ENCODE measurements at places on chromosomes 1 and 21.

DNA sequence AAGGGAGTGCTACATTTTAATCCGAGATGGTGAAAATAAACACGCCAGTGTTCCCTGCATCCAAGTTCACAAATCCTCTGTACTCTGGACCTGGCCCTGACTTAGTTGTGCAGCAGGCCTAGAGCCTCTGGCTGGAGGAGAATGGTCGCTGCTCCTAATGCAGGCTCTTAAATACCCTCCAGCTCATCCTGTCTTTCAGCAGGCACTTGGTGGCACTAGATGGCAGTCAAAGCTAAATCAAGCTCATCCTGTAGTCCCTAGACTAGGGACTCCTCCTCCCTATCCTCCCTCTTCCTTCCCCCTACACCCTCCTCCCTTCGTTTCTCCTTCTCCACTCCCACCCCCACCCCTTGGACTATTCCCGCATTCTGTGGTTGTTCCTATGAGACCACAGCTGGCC, 41.6 kb upstream of the MTR start:
- no peak for DNase-seq

DNA sequence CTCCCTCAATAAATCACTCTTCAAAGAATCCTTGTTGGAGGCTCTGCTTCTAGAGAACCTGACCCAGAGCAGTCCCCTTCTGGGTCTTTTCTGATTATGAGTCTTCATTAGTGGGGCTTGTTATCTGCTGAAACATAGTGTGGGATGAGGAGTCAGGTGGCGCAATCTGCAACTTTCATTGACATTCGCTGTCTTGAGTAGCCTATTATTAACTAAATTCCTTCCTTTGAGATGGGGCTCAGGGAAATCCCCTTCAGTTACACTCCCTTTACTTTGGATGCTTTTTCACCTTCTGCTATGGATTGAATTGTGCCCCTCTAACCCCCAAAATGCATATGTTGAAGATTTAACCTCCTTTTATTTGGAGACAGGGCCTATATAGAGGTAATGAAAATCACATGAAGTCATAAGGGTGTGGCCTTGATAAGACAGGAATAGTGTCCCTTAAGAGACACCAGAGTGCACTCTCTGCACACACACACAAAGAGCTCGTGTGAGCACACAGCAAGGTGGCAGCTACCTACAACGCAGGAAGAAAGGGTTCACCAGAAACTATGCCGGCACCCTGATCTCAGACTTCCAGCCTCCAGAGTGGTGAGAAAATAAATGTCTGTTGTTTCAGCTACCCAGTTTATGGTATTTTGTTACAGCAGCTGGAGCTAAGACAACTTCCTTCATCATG, 19.5 kb downstream of the DIO1 start:
- DNase-seq: no peak

GRCh38 chr1:229264487-229264886, 6.4 kb upstream of the RAB4A start:
- DNase-seq: no peak

- no peak for DNase-seq
Measured at GRCh38 chr1:207109004-207109403, 5.0 kb downstream of the C4BPA start.

GRCh38 chr1:35361638-35362037, 93.1 kb downstream of the ZMYM4 start:
- DNase-seq: no peak

DNA sequence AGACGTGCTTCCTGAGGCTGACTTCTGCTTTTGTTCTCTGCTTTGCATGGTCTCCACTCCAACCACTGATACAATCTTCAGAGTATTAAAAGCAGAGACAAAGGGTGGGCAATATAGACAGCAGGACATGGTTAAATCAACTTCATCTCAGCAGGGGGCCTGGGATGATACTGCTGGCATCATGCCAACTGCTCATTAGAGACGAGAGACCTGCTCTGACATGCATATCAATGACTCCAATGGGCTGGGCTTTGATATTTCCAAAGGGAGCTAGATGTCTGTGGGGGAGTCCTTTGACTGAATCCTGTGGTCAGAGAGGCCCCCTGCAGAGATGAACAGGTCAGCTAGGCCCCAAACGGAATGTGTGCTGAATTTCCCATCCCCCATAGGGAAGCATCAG, 106.6 kb downstream of the ACTL8 start:
- DNase-seq: no peak

DNA sequence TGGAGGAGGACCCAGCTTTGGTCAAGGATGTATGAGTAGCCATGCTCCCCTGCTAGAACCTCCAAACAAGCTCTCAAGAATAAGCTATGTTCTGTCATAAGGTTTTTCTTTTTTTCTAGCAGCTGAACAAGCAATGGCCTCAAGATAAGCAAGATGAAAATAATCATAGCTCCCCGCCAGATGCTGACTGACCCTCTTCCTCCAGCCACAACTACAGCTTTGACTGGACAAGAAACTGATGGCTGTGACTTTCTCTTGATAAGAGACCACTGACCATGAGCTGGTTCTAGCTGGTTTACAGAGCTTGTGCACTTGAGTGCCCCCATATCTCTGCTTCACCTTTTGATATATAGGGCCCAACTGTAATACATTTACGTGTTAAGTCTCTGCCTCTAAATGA, 38.2 kb upstream of the PARP1 start:
- DNase-seq: no peak

- DNase-seq: no peak
Measured at GRCh38 chr1:204894606-204895005, 23.9 kb downstream of the NFASC start.

DNA sequence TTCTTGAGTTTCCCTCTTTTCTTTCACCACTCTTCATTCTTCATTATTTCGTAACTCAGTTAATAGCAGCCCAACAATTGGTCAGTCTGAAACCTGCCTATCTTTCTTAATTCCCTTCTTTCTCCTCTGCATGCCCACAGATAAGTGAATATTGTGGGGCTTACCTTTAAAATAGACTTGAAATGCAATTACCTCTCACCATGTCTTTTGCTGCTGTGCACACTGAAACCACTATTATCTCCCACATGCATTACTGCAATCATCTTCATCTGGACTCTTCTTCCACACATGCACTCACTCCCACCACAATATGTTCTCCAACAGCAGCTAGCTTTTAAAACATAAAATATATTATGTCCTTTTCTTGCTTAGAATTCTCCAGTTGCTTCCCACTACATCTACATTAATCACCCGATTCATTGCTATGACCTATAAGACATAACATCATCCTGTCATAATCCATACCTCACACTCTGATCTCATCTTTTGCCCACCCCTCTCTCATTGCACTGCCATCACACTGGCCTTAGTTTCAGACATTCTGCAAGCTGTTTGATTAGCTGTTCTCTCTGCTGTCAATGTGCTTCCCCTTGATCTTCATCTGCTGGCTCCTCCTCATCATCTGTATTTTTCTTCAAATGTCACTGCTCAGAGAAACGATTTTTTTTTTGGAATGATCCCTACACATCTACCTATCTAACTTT, 304.8 kb downstream of the PTPRC start:
- DNase-seq: no peak

DNA sequence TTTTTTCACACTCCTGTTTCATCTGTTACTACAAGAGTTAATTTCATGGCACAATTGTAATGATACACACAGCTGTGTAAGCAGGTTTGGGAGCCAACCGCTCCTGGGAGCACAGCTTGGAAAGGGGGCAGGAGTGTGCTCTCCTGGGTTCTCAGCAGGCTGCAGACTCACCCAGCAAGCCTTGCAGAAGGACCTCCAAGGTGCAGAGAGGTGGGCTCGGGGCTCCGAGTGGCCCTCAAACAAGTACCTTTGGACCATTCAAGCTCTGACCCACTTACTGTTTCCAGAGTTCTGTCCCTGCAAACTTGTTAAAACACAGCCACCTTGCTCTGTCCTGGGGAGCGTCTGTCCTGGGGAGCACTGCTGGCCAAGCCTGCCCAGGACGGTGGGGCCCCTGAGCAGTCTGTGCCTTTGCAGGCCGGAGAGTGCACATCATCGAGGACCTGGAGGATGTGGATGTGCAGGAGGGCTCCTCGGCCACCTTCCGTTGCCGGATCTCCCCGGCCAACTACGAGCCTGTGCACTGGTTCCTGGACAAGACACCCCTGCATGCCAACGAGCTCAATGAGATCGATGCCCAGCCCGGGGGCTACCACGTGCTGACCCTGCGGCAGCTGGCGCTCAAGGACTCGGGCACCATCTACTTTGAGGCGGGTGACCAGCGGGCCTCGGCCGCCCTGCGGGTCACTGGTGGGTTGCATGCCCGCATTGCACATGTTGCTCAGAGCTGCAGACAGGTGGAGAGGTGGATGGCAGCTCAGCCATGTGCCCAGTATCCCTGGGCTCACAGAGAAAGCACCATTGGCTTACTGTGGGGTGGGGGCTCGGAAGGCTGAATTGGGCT, 78.0 kb downstream of the OBSCN start:
- no peak for DNase-seq

GRCh38 chr21:16198546-16198945, 468.8 kb downstream of the USP25 start:
- no peak for DNase-seq

GRCh38 chr21:45126204-45126626, 51.8 kb downstream of the ADARB1 start:
- DNase-seq: no peak

DNA sequence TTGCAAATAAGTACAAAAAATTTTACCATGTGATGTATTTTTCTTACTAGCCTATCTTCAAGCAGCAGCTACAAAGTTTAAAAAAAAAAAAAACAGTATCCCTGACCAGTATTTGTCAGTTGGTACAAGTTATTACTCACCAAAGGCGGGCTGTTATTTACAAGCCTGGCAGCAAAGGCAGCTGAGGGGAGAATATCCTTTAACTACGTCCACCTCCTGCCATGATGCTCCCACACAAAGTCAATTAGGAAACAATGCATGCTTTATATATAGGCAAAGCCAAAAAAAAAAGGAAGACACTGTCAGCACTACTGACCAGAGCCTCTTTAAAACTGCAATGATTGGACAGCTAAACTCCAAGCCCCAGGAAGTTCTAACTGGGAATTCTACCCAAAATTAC, 13.7 kb downstream of the PSMA5 start:
- DNase-seq: no peak

DNA sequence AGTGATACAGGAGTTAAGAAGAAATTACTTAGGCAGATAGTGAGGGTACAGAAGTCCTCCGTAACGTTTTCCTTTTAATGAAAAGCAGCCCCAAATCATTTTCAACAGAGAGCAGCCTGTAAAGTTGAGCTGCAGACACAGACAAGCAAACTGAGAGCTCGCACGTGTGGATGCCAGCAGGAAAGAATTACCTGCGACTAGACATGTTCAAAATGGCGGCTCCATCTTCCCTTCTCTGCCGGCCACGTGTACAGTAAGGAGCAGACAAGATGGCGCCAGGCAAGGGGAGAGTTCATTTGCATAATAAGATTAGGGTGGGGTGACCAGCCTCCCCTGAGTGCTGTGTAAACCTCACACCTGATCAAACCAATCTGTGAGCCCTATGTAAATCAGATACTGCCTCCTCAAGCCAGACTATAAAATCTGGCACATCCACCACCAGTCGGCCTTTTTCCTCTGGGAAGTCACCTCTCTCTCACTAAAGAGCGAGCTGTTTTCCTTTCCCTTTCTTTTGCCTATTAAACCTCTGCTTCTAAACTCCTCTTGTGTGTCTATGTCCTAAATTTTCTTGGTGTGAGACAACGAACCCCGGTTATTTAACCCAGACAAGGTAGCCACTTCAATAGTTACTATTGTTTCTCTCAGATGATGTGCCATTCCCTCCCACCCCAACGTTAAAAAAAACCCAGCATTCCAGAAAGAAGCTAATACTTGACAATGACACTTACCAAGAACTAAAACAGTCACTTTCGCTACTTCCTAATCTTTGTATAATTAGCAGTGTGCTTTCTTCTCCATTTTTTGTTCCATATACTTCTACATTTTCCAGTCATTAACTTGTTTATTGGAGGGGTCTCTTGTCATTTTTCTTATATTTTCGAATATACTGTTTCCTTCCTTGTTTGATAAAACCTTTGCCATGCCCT, 27.4 kb downstream of the DUSP10 start:
- peak; percentile 34 for DNase-seq

- DNase-seq: no peak
Measured at GRCh38 chr1:239987103-239987745, 104.5 kb upstream of the FMN2 start.

DNA sequence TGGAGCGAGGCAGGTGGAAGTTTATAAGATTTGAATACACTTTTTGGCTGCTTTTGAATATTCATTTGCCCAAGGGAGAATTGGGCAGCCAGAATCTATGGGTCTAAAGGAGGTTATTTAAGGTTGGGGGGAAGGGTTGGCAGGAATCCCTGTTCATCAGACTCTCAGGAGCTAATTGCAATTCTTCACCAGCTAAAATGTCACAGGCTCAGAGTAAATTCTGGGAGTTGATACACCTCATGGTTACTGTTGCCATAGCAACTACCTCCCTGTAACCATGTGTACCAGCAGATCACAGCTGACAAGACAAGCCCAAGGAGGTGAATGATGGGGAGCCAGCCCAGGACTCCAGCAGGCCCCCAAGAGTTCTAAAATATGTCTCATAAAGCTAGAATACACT, 75.5 kb downstream of the CAMK2N1 start:
- peak; percentile 24 for DNase-seq

GRCh38 chr1:182083851-182084486, 22.5 kb upstream of the ZNF648 start:
- DNase-seq: no peak

DNA sequence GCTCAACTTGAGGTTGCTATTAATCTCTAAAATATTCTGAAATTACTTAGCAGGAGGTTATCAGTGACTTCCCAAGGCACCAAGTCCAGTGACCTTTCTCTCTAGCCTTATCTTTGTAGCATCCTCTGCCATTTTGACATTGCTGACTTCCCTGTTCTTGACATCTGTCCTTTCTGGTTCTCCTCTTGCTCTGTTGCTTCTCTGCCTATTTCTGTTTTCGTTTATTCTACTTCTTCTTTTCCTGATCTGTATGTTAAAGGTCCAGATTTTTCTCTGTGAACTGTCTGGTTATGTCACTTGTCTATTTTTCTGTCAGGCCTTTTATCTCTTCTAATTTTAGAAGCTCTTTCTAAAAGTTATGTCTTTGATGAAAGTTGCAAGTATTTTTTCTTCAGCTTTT, 178.8 kb downstream of the VPS13D start:
- no peak for DNase-seq

GRCh38 chr1:29630756-29631155, 394.4 kb downstream of the PTPRU start:
- no peak for DNase-seq

GRCh38 chr21:25734654-25734903, 125 bp downstream of the ATP5PF start:
- no peak for DNase-seq

Measured in NCI-H1436 treated with DMSO at 0.1 percent for 48 hours (cell line).